Stimulated activated CD4-positive, alpha-beta T cell treated with anti-CD3 and anti-CD28 coated beads, Interleukin-15, amount 100 ng/mL, for 24 hours (primary cell): ENCODE measurements at places on chromosomes 2 and 18.

- no peak for DNase-seq
Observed at GRCh38 chr2:32824070-32824809, 122.5 kb upstream of the LTBP1 start.

DNA sequence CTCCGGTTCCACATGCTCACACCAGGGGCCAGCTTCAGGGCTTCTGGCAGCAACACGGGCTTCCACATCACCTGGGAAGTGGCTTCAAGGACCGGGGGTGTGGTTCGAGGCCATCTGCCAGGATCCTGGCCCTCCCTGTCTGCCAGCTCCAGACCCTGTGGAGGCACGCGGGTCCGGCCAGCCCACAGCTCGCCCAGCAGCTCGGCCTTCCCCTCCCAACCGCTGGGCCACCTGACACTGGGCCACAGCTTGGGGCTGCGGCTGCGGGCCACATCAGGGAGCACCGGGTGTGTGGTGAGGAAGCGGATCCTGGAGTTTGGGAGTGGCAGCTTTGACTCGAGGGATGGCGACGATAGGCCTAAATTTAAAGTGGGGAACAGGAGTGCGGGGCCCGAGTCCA lies 7.0 kb downstream of the C2orf81 start:
- DNase-seq: no peak

DNA sequence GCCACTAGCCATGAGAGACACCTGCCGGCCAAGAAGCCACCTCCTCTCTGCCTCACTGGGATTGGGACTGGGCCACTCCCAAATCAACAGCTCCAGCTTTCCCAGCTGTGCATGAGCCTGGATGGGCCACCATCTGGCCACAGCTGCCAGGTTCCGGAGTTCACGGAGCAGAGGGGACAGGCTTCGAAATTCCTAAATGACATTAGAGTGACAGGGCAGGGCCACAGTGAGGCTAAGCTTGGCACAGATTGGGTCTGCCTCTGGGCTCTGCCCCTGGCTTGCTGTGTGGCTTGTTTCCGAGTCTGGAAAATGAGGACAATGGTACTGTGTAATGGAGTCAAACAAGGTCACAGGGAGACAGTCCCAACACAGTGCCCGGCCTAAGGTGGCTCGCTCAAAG lies 6.5 kb downstream of the DIPK1C start:
- no peak for DNase-seq

DNA sequence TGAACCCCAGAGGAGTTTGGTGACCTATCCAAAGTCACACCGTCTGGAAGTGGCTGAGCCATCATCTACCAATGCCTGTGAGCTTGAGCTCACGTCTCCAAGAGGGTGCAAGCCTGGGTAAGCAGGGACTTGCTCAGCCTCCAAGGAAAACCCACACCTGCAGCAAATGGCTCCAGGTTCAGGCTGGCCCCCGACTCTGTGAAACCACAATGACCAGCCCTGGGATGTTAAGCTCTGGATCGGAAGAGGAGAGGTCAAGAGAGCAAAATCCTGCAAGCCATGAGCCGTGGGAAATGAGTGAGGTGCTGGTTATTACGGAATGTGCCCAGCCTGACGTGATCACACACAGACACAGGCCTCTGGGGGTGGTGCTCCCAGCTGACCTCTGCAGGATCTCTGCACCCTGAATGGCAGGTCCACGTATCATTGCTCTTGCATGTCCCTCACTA lies 94.1 kb upstream of the OTOS start:
- DNase-seq: no peak

- DNase-seq: no peak
Observed at GRCh38 chr2:45821558-45822271, 170.2 kb downstream of the PRKCE start.

DNA sequence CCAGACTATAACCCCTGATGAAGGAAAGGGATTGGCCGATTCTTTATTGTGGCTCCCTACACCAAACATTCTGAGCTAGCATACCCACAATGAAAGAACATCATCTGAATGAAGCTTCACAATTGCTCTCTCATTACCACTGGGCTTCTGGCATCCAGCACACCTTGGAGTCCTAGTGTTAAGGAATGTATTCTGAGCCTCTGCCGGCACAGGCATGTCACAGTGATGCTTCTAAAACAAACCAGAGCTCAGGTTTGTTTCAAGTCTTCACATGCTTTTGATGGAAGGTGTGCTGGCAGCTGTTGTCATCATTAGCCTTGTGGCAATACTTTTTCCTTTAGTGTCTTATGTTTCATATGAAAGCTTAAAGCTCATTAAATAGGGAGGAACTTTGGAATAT lies 76.3 kb upstream of the RBBP8 start:
- no peak for DNase-seq

GRCh38 chr2:20141806-20142205 lies 83.1 kb downstream of the SDC1 start:
- no peak for DNase-seq

- no peak for DNase-seq
Observed at GRCh38 chr2:120861576-120862191, 126.0 kb downstream of the GLI2 start.

DNA sequence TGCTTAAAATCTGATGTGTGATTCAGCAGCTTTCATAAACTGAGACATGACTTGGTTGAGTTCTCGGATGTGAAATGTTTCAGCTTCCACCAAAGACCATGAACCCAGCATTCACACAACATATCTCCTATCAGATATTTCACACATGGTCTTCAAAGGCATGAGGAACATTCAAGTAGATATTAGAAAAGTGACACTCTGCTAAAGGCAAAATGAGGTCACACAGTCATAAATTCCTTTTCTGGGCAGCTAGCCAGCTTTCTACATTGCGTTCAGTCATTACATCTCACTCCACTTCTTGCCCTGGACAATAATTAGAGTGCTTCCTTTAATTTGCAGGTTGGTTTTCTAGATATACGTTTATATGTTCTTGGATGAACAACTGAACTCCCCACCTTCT lies 96.7 kb downstream of the GAREM1 start:
- no peak for DNase-seq

DNA sequence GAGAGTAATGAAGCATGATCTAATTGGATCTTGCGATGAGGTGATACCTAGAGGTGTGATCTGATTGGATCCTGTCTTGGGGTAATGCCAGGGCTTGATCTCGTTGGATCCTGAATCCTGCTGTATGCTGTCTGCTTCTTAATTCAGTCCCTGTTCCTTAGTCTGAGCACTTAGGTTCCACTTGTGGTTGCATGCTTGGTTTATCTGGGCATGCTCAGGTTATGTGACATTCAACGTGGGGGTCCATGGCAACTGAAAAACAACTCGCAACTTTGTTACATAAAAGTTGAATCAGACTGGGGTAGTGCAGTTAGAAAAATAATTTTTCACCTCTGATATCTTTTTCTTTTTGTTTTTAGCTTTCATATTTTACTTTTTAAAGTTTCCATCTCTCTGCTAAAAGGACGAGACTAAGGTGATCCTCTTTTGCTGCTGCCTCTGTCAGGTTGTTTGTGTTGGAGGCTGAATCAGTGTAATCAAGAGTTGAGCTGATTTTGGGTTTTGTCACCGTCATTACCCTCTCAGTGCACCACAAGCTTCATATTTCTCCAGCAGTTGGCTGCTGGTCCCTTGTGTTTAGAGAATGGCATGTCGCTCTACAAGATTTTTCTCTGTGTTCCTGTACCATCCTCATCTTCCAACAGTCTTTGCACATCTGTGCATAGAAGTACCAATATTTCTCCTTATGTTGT lies 67.9 kb downstream of the NCOA1 start:
- no peak for DNase-seq

GRCh38 chr2:39547811-39548719 lies 111.0 kb upstream of the MAP4K3 start:
- DNase-seq: no peak

GRCh38 chr2:48993576-48993975 lies 160.7 kb downstream of the FSHR start:
- DNase-seq: no peak

GRCh38 chr2:204986641-204987040 lies 441.4 kb downstream of the PARD3B start:
- no peak for DNase-seq

DNA sequence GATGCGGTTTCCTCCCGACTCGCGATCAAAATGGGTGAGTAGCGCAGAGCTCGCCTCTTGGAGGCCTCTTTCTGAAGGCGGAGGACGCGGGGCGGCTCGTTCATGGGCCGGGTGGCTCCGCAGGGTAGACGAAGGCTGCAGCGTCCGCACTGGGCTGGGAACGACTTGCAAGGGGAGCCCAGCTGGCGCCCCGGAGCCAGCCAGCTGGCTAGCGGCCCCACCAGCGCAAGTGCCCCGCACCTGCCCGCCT lies 328 bp upstream of the PASK start:
- no peak for DNase-seq

DNA sequence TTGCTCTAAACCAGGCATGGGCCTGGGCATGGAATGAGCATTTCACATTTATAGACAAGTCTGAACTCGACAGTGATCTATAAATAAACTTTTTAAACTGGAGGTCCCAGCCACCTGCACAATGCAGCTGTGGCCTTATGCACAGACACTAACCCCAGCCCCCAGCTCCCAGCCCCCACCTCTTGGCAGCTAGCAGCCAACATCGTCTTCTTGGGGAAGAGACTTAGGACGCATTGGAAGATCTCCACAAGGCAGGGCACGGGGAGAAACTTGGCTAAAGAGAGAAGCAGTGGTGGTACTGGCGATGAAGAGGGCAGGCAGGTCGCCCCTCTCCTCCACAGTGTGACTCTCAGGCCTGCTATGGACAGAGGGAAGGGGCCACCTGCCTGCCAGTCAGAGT lies 213.2 kb downstream of the ANAPC1 start:
- no peak for DNase-seq

- no peak for DNase-seq
Observed at GRCh38 chr2:74259733-74260132, 61.3 kb downstream of the MTHFD2 start.

DNA sequence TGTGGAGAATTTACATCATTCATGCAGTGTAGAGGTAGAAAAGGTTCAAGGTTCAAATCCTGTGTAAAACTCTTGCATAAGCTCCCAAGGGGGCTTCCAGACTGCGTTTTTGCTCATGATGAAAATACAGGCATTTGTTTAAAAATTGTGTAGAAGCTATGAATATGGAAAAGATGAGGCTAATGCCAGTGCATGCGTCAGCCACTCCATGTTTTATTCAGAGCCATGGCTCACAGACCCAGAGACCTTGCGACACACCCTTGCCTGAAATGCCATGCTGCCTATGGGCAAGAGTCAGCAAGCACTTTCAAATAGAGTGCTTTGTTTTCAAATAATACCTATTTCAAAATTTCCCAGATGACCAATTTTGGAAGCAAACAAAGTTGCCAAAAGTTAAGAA lies 262.3 kb downstream of the TRIB2 start:
- DNase-seq: no peak

GRCh38 chr2:195543063-195543462 lies 114.0 kb upstream of the SLC39A10 start:
- DNase-seq: no peak

DNA sequence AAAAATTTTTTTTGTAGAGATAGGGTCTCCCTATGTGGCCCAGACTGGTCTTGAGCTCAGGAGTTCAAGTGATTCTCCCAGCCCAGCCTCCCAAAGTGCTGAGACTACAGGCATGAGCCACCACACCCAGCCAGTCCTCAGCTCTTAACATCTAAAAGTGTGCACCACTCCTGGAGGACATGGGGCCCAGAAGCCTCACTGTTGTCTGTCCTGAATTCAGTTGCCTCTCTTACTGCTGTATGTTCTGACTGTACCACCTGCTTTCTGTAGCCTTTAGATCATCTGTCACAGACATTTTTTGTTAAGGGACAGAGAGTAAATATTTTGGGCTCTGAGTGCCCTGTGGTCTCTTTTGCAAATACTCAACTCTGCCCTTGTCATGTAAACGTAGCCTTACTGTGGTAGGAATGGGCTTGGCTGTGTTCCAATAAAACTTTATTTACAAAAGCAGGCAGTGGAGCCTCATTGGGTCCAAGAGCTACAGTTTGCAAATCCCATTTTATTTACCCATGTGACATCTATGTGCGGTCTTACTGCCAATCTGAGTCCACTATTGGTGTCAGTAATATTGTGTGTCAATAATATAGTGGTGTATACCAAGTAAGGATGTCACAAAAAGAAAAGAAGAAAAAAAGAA lies 38.1 kb downstream of the TMEM37 start:
- DNase-seq: no peak

GRCh38 chr2:180882959-180883358 lies 97.4 kb upstream of the UBE2E3 start:
- no peak for DNase-seq

DNA sequence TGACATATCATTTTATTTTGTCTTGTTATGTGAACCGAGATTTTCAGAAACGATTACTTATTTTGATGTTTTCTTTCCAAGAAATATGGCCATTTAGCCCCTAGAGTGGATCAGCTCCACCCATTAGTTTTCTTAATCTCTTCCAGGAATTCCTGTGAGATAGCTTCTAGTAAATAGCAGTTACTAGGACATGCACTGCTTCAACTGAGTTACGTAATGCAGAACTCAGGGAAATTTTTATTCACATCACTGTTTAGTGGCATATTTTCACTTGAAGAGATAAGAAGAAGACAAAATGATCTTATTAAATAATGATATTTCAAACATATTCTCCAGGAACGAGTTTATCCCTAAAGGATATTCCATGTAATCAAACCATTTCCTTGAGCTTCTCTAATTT lies 573.5 kb upstream of the CNTNAP5 start:
- no peak for DNase-seq

GRCh38 chr18:63155910-63156773 lies 163.4 kb downstream of the BCL2 start:
- DNase-seq: no peak

GRCh38 chr2:55087501-55087900 lies 37.2 kb upstream of the RTN4 start:
- no peak for DNase-seq

DNA sequence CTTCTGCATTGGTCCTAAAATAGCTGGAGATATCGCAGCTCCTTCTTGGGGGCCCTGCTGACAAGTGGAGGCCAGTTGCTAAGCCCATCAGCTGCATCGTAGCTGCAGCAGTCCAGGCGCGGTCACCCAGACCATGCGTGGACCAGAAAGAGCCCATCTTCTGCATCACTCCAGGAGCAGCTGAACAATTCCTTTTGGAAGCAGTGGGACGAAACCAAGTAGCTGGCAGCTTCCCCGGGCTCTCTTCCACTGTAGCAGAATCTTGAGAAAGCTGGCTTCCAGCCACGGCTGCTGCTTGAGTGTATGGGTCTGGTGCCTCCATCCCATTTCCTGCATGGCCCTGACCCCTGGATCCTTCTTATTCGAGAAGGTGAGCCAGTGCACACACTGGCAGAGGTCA lies 22.2 kb upstream of the CAB39 start:
- no peak for DNase-seq

DNA sequence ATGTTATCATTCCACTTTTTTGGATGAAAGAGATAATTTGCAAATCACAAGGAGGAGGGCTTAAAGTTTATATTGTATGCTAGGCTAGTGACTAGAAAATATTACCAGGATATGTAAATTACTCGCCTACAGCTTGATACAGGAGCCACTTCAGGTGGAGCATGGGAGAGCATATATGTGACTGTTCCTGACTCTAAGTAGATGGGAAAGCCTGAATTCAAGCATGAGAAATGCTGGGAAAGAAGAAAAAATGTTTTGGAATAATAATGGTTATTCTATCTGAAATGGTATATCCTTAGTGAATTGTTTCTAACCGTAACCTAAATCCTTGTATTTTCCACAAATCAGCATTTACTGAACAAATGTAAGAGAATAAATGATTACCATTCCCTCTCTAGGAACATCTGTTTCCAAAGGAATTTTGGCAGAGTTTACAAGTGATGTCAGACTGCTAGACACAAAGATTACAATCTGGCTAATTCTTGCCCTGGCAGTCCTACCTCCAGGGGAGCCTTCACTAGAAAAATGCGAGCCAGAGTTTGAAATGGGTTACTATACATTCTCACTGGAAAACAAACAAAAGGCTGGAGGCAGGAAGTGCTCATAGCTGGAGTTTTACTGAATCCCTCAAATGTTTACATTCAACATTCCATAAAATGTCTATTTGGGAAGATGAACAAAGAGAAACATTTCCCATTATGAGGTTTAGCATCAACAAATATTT lies 129.4 kb upstream of the MAPRE2 start:
- no peak for DNase-seq
